ENCODE measurements at places on chromosomes 1 and 21.

- DNase-seq = no peak
These were observed 53.6 kb upstream of the SPOCD1 start for GRCh38 chr1:31869449-31869848.

GRCh38 chr21:28636752-28637691 is 355.7 kb downstream of the LTN1 start:
- no peak for DNase-seq

DNA sequence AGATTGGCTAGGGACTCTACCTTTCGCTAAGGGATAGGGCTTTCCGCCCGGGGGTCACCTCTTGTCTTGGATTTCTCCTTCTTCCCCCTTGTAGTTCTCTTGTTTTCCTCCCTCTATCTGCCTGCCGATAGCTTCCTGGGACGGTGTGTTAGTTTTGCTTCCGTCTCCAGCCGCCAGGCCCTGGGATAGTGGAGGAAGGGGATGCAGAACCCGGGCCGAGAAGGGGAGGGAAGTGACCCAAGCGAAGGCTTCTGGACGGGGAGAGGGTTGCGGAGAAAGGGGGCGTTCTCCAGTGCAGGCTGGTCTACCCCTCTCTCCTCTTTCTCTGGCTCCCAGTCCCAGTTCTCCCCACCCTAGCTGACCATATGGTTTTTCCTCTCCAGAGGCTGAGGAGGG is 871 bp downstream of the TUFT1 start:
- peak; percentile 60 for DNase-seq

DNA sequence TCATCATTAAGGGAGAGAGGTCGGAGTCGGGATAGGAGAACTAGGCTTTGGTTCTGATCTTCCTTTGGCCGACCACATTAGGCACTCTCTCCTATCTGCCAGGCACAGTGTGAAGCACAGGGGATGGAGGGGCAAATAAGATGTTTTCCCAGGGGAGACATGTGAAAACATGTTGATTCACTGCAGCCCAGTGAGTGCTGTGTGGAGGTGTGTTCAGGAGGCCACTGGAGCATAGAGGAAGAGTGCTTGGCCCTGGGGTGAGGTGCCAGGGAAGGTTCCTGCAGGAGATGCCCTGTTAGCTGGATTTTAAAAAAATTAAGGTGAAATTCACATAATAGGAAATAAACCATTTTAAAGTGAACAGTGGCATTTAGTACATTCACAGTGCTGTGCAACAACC is 3.7 kb downstream of the VANGL2 start:
- no peak for DNase-seq

GRCh38 chr1:49199564-49199963 is 422.9 kb upstream of the BEND5 start:
- no peak for DNase-seq

- no peak for DNase-seq
These were observed 25.6 kb downstream of the NPHP4 start for GRCh38 chr1:5966543-5967205.

DNA sequence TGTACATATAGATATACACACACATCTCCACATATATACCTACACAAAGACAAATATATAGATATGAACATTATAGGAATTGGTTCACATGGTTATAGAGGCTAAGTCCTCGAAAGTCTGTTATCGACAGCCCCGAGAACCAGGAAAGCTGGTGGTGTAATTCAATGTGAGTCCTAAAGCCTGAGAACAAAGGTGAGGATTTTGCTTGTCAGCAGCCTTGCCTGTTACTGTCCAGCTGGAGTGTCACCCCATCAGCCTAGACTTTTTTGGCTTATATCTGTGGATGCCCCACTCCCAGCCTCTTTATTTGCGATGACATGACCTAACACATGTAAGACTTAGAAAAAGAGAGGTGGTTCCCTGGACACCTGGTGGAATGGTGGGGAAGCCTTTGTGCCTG is 97.0 kb downstream of the GIPC2 start:
- no peak for DNase-seq

DNA sequence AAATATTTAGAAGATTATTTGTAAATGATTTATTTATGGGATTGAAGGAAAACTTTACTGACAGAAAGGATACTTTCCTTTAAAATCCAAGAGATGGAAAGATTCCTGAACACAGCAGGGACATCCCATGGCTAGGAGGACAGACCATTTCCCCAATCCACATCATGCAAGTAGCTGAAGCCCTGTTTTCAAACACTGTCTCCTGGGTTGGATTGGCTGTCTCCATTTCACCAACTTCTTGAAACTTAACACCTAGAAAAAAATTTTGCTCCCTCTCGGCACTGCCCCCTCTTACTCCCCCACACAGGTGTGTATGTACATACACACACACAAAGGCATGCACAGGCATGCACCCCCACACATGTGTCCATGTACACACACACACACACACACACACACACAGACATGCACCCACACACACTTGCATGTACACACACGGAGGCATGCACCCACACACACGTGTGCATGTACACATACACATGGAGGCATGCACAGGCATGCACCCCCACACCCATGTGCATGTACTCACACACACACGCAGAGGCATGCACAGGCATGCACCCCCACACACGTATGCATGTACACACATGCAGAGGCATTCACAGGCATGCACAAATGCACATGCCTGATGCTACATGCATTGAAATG is 320.0 kb downstream of the CHRM3 start:
- no peak for DNase-seq

- DNase-seq = no peak
These were observed at the start of gene KCNE1 for GRCh38 chr21:34511787-34512455. KCNE1 (minus strand) TSS chr21:34512210; CDS start chr21:34449634, 62,576 bp downstream.

DNA sequence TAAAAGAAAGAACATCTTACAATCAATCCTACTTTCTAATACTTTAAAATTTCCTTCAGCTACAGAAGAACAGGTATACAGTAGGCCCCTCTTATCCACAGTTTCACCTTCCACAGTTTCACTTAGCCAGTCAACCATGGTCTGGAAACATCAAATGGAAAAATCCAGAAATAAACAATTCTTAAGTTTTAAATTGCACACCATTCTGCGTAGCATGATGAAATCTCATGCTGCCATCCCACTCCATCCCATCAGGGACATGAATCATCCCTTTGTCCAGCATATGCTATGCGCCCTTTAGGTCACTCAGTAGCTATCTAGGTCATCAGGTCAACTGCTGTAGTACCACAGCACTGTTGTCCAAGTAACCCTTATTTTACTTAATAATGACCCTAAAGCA is 67.7 kb downstream of the HSF2BP start:
- no peak for DNase-seq

DNA sequence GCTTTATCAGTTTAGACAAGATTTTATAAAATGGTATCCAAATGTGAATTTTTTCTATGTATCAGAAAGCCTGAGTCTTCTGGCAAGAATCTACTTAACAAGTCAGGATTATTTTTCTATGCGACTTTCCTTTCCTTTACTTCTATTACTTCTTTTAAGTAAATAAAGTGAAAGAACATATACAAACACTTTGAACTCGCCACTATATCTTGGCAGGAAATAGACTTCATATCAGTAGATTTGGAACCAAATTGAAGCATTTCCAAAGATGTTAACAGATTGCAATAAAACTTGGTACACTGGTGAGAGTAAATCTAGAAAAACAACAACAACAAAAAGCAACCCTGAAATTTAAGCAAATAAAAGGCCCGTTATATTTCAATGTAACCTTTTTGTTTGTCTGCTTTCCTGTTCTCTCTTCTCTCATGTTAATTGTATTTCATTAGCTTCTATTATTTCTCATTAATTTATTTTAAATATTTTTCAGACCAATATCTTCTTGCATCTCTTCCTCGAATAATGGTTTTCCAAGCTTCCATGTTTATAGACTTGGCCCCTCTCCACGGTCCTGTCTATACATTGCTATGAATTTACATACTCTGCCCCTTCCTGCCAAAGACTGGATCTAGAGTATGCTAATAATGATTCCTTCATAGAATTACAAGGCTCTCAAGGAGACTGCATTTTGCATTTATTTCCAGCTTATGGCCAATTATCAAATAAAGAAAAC is 843.6 kb downstream of the ADGRL2 start:
- DNase-seq = no peak

GRCh38 chr1:229339086-229339485 is 3.8 kb downstream of the CCSAP start:
- no peak for DNase-seq

GRCh38 chr1:203985676-203986075 is 87.2 kb upstream of the SOX13 start:
- no peak for DNase-seq

DNA sequence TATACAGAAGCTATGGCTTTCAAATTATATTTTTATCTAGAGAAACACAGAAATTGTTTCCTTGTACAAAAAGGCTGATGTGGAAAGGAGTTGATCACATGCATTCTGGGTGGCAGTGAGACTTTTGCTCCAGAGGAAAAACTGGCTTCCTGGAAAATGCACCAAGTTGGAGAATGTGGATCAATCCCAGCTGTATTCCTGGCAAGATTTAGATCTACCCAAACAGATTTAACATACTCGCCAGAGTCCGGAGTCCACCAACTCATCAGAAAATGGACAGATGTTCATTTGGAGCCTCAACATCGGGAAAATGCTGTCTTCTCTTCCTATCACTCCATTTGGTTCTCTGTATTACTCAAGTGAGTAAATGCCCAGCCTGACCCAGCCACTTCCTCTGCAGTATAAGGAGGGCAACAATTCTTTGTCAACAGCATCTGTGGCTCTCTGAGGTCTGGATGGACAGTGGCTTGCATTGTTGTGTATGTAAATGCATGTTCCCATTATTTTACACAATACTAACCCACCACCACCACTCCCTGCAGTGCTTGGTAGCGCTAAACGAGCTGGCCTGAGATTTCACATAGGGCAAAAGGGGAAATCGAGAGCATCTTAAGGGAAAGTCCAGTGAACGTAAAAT is 226.2 kb upstream of the IRF2BP2 start:
- no peak for DNase-seq

GRCh38 chr1:48026701-48027532 is 29.7 kb upstream of the TRABD2B start:
- DNase-seq = no peak

DNA sequence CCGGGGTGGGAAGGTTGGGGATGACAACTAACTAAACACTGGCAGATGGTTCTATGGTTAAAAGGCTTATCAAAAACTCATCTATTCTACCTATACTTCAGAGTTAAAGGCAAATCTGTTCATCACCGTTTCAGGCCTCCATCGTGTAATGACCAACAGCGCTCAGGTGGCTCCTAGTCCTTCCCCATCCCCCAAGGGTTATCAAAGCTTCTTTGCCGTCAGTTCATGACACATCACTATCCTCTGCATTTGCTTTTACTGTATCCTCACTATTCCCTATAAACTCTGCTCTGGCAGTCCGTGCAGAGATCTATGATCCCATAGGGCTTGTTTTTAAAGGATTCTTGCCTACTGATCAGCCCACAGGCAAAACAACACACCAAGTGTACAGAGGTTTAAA is 8.2 kb downstream of the HMGN1 start:
- peak; percentile 55 for DNase-seq

DNA sequence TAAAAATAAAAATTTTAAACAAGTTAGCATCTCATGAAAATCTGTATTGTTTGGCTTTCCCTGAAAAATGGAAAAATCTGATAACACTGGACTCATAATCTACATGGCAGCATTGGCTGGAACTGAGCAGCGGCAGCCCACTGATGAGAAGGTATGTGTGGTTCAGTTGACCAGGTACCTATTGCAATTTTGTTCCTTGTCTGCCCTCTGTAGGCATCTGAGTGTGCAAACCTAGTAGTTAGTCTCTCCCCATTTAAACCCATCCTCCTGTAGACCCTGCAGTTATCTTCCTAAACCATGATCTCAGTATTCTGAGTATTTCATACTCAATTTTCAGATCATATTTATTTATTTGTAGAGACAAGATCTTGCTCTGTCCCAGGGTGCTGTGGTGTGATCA is 59.4 kb upstream of the SERBP1 start:
- peak; percentile 49 for DNase-seq

DNA sequence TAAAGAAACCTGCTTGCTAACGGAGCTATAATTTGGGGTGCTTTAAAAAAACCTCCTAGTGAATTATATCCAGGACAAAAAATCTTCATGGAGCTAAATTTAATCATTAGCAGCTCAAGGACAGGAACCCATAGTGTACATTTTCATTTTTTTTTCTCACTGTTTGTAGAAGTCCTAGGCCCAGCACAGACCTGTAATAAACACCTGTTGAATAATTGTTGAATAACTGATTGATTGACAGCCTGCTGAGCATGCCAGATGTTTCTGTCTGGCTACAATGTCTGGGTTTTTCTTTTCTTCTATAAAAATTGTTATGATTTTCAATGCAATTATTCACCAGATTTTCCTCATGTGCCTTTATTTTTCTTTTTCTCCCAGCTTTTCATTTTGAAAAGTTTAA is 10.9 kb upstream of the GALNT2 start:
- no peak for DNase-seq

GRCh38 chr1:237542525-237543418 is 347.9 kb downstream of the ZP4 start:
- DNase-seq = no peak

- DNase-seq = no peak
These were observed 42.2 kb downstream of the ATP1B1 start for GRCh38 chr1:169148472-169149252.

GRCh38 chr1:225946803-225947202 is 5.8 kb upstream of the LEFTY2 start:
- DNase-seq = no peak

DNA sequence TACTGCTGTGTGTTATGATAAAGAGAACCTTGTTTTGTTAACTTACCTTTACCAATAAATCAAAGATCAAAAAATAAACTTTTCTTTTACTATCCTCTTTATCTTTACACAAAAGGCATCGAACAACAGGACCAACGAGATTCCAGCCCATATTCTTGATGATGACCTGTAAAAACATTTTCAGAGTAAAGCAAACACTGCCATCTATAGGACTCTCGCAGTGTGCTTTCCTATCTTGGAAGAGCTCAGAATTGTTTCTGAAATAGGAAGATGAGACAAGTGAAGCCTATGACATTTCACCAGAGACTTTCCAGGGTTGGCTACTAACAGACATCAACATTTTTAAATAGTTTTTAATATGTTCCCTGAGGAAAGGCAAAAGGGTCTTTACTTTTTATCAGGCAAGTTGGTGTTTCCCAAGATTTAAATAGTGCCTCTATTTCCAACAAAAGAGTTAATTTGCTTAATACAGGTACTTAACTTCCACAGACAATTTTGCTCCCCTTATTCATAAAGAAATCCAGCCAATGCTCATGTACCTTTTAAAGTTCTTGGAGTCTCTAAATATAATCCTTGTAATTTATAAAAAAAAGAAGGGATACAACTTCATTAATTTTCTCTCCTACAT is 7.3 kb downstream of the GLMN start:
- DNase-seq = peak; percentile 15

DNA sequence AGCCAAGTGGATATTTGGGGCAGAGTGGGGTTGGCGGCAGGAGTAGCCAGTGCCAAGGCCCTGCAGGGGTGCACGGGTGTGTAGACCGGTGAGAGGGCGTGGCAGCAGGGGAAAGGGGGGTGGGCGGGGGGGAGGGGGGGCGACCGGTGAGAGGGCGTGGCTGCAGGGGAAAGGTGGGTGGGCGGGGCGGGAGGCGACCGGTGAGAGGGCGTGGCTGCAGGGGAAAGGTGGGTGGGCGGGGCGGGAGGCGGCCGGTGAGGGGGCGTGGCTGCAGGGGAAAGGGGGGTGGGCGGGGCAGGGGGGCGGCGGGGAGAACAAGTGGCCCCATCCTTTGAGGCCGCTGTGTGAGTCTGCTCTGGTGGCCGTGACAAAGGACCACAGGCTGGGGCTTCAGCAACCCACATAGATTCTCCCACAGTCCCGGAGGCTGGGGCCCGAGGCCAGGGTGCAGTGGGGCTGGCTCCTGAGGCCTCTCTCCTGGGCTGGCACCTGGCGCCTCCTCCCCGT is 25.8 kb downstream of the RRP1 start:
- DNase-seq = no peak

GRCh38 chr1:112744009-112744578 is 29.0 kb upstream of the PPM1J start:
- no peak for DNase-seq

Data from WERI-Rb-1 (cell line).